Mesothelial cell of epicardium (in vitro differentiated cells): ENCODE measurements at places on chromosomes 16 and 17. TPM values are rescaled to one million over a fixed set of nuclear protein-coding genes. Genes with fewer than 3 reads are reported as not detected.

TOP3A gene
- total RNA-seq: 59.0 to 61.0 TPM (median 59.1 TPM) in 3 replicates

PRSS27 gene
- 7.5 to 7.7 TPM (median 7.6 TPM) in 3 replicates for total RNA-seq

NPIPA2 gene
- total RNA-seq: 11.2 to 17.9 TPM (median 11.5 TPM) in 3 replicates

KCNAB3 gene
- 18.4 to 18.8 TPM (median 18.5 TPM) in 3 replicates for total RNA-seq

MYH2 gene
- total RNA-seq: not detected in 3 replicates

LRRC37A gene
- total RNA-seq: 5.9 to 7.3 TPM (median 7.3 TPM) in 3 replicates

ABCA9 gene
- 0.86 to 1.5 TPM (median 1.3 TPM) in 3 replicates for total RNA-seq

HOXB1 gene
- total RNA-seq: 0.24 to 0.43 TPM (median 0.25 TPM) in 3 replicates

CIITA gene
- total RNA-seq: 0.20 TPM in 2 of 3 replicates, not detected in the other

ELMO3 gene
- total RNA-seq: 9.3 to 10.0 TPM (median 9.7 TPM) in 3 replicates

PPP1R1B gene
- total RNA-seq: 0.58 to 0.75 TPM (median 0.75 TPM) in 3 replicates
